ENCODE measurements at places on chromosomes 13 and 19.

GRCh38 chr13:32471187-32471922 is 43.4 kb upstream of the N4BP2L1 start:
- DNase-seq, result no peak

GRCh38 chr13:72788831-72789230 is 6.9 kb downstream of the PIBF1 start:
- DNase-seq, result no peak

DNA sequence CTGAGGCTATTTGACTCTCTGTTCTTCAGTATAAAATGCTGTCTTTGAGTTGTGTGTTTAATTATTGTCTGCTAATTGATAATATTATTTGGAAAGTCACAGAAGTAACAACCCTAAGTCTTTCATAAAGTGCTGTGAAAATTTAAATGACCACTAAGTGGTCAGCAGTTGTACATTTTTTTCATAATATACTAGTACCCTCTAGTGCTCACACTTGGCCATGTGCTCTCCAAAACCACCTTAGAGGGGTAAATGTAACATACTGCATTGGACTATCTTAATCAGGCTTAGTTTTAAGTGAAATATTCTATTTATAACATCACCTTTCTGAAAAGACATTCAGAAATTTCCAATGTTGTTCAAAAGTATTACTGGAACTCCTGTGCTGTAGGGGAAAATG is 745.3 kb downstream of the GPC5 start:
- no peak for DNase-seq

DNA sequence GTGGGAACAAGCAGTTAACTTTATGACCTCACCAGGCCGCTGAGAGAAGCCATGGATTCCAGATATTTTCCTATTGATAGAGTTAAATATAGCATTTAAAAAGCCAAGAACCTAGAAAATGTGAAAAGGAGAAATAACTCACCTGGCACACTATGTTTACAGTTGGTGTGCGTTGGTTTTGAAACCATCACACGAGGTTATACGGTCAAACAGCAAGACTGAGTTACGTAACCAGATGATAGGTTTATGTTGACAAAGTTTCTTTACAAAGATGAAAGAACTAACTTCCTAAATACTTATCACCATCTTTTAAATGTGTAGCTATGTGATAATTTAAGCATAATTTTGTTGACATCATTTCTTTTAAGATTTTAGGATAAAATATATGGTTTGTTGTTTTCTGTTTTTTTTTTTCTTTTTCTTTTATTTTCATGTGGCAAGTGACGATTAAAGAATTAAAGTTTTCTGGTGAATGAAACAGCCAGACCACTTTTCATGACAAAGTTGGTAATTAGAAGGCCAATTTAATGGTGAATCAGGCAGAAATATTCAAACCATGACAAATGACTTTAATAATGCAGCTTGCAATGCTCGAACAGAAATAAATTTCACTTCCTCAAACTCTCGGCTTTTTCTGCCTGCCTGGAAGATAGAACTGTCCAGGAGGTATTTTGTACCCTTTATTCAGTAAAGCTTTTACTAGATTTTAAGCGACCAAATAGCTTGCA is 339.1 kb upstream of the OBI1 start:
- no peak for DNase-seq

- no peak for DNase-seq
Measured at GRCh38 chr13:46015366-46015765, 37.2 kb downstream of the ZC3H13 start.

- DNase-seq, result no peak
Measured at GRCh38 chr19:54364775-54365257, at the start of gene LAIR1. Gene LAIR1, minus strand, starts transcription at chr19:54364931. Its CDS starts 127 bp downstream, at chr19:54364804.

DNA sequence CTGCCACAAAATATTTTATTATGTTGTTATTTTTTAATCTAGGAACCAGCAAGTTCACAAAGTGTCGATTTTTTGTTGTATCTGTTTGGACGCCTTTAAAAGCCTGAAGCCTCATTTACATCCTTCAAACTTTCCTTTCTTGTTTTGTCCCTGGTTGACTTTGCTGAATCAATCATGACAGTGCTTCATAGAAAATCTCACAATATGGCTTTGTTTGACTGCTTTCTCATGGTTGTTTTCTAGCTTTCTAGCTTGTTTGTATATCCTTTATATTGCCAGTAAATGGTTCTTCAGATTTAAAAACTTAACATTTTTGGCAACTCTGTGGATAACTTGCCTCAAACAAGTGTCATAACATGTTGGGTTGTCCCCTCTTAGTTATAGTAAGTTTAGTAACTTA is 84.1 kb upstream of the ATXN8OS start:
- no peak for DNase-seq

DNA sequence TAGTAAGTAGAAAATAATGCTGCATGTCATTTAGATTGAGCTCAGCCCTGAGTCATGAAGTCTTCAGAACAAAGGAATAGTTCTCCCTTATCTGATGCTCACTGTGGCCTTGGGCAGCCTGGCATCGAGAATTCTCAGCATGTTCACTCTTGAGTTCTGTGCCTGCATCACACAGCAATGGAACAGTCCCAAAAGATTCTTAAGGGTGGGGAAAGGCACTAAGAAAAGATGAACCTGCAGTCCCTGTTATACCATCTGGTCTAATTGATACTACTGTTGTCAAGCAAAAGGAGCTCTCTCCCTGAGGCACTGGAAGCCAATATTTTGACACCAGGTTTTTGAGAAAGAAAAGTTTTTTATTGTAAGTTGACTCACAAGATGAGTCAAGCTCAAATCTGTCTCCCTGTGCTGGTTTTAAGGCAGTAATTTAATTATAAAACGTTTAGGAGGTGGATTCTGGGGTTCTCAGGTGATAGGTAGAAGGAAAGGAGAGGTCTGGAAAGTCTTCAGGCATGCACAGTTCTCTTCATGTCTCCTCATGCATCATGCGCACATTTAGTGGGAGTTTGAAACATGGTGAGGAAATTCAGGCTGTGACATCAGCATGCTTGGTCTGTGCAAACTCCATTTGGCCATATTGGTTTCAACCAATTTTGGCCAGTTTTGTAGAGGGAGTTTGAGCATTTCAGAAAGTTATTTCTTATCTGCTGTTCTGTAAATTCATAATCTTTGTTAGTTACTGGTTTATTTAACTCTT is 38.1 kb upstream of the ZNF766 start:
- no peak for DNase-seq

DNA sequence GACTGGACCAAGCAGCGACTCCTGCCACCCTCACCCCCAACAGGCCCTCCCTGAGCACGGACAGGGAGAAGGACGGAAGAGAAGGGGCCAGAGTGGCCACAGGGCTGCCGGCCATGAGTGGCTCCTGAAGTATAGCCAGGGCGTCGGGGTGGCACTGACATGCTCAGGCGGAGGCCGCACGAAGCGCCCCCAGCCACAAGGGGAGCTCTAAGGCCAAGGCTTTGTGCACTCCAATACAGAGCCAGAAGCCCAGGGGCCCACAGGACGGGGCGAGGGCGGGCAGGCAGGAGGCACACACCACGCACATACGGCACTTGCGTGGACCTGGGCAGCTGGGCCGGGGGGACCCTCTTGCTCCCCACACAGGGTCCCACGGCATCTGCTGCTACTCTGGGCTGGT is 52.0 kb downstream of the KLF2 start:
- DNase-seq, result peak; percentile 80

DNA sequence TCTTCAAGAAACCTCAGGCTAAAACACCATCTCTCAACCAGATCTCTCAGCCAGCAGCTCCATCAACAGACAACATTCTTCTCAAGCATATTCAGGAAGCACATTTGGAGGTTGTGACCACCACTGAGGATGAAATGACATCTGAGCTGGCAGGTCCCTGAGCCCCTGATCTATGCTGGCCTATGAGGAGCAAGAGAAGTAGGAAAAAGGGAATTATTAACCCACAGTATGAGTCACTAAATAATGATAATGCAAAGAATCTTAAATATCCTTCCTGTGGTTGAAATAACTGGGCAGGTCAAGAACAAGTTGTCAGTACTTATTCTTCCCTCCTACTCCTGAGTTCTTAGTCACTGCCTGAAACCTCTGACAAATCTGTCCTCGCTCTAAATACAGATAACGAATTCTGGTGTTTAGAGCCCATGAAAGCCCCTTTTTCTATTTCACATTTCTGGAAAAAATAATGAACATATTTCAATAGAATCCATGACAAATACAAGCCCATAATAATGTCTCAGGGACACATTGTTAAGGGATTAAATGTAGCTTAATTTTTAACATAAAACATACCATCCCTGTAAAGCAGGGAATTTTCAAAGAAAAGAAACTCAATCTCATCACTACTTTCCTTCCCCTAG is 225.8 kb upstream of the IRS2 start:
- no peak for DNase-seq

GRCh38 chr19:45385392-45386221 is 15.2 kb upstream of the ERCC2 start:
- DNase-seq, result peak; percentile 27

GRCh38 chr13:27358420-27358819 is 66.0 kb upstream of the GTF3A start:
- no peak for DNase-seq

GRCh38 chr13:113581871-113582270 is 2.7 kb upstream of the TFDP1 start:
- no peak for DNase-seq

DNA sequence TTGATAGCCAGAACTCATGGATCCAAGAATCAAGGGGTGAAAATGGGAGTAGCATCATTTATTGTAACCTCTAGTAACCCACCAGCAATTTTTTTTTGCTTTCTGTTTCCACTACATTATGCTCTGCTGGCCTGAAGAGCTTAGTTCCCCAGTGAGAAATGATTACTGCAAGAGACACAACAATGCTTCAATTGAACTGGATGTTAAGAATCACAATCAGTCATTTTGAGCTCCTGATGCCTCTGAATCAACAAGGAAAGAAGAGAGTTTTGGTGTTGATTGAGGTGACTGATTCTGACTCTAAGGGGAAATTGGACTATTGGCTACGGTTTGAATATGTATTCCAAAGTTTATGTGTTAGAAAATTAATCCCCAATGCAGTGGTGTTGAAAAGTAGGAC is 1084.4 kb downstream of the SLITRK1 start:
- DNase-seq, result no peak

DNA sequence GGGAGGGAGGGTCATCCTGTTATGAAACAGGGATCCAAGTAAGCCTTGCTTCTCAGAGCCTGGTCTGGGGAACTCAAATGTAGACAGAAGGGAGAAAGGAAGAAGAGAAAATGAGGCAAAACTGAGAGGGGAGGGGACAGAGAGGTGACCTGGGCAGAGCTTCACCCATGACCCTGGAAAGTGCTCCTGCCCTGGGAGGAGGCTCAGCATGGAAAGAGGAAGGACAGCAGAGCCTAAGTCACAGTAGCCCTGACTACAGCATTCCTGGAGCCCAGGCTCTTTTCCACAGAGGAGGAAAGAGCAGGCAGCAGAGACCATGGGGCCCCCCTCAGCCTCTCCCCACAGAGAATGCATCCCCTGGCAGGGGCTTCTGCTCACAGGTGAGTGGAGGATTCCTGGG is at the start of gene CEACAM3:
CEACAM3 (plus strand) TSS at position 226 of the 400 bp plus-strand sequence; CDS start at position 317, 91 bp downstream.
- DNase-seq, result no peak

- DNase-seq, result peak; percentile 85
Measured at GRCh38 chr19:4197625-4198466, 15.4 kb downstream of the ANKRD24 start.

GRCh38 chr13:20165417-20166257 is 4.8 kb upstream of the GJA3 start:
- DNase-seq, result no peak

GRCh38 chr13:93927431-93927830 is 552.1 kb downstream of the DCT start:
- DNase-seq, result no peak

GRCh38 chr13:106551350-106551749 is 15.9 kb upstream of the EFNB2 start:
- DNase-seq, result no peak

GRCh38 chr13:110173247-110173818 is 133.6 kb downstream of the COL4A1 start:
- DNase-seq, result no peak

- DNase-seq, result no peak
Measured at GRCh38 chr19:19540064-19540714, 2.1 kb downstream of the CILP2 start.

DNA sequence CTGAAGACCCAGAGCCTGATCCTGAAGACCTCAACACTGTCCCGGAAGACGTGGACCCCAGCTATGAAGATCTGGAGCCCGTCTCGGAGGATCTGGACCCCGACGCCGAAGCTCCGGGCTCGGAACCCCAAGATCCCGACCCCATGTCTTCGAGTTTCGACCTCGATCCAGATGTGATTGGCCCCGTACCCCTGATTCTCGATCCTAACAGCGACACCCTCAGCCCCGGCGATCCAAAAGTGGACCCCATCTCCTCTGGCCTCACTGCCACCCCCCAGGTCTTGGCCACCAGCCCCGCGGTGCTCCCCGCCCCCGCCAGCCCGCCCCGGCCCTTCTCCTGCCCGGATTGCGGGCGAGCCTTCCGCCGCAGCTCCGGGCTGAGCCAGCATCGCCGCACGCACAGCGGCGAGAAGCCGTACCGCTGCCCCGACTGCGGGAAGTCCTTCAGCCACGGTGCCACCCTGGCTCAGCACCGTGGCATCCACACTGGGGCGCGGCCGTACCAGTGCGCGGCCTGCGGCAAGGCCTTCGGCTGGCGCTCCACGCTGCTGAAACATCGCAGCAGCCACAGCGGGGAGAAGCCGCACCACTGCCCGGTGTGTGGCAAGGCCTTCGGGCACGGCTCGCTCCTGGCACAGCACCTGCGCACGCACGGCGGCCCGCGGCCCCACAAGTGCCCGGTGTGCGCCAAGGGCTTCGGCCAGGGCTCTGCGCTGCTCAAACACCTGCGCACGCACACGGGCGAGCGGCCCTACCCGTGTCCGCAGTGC is 2.9 kb upstream of the MCOLN1 start:
- no peak for DNase-seq

Data from D341Med (cell line).